Adipocyte (in vitro differentiated cells): ENCODE measurements at places on chromosomes 2 and 18.

- peak; percentile 65 for DNase-seq
Observed at GRCh38 chr2:225041207-225041850, 939 bp downstream of the DOCK10 start.

GRCh38 chr2:172900871-172901270 is 165.2 kb downstream of the RAPGEF4 start:
- DNase-seq = no peak

GRCh38 chr2:77552956-77553355 is 30.8 kb upstream of the LRRTM4 start:
- no peak for DNase-seq

DNA sequence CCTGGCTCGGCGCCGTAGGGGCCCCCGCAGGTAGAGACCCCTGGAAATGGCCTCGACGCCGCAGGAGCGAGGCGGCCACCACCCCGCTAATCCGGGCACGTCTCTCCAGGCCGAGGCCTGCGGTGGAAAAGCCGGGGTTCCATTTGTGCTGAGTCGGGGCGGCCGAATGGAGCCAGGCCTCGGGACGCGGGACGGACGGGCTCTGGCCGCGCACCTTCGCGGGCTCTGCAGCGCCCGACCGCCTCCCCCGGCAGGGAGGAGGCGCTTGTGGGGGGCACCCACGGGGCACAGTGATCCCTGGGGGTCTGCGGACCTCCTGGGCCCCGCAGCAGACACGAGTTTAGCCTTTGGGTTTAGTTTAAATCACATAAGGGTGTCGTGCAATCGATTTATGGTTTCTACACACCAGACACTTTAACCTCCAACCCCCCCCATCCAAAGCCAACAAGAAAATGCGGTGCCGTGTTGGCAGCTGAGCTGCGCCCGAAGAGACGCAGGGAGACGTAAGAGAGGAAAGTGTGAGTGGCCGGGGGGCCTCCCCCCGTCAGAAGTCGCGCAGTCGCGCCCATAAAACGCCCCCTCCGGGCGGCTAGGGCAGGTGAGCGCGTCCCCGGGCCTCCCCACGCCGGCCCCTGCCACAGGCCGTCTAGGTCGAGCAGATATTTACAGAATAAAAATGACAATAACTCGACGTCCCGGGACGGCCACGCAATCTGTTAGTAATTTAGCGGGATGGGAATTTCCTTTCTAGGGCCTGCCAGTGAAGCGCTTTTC is 1.0 kb upstream of the NFATC1 start:
- peak; percentile 82 for DNase-seq

GRCh38 chr18:10374636-10375293 is 79.7 kb upstream of the APCDD1 start:
- DNase-seq = peak; percentile 32

- DNase-seq = no peak
Observed at GRCh38 chr2:59584958-59585357, 968.5 kb downstream of the BCL11A start.

DNA sequence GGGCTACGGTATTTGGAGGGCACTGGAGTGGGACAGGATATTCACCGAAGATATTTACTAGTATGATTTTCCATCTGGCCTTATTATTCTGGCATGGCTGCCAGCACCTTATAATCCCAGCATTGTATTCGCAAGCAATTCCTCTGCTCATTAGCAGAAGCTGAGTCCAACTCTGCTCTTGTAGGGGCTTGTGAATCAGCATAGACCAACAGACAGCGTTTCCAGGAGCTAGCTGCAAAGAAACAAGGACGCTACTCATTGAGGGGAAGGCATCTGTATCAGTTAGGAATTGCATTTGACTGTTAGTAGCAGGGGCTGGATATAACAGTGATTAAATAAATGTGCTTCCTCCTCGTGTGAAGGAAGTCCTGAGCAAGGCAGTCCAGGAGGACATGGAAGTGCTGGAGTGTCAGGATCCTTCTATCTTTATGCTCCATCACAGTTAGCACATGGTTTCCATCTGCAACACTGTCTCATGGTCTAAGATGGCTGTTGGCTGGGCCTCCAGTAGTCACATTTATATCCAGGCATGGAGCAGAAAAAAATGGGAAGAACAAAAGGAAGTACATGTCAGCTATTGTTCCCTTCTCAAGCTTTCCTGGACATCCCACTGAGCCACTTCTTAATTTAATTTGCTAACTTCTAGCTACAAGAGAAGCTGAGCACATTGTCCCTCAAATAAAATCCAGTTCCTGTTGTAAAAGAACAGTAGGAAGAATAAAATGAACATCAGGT is 214.1 kb downstream of the C1D start:
- DNase-seq = no peak

GRCh38 chr2:153287109-153287801 is 191.3 kb downstream of the RPRM start:
- no peak for DNase-seq

GRCh38 chr18:32093102-32093511 is 1.4 kb downstream of the RNF138 start:
- DNase-seq = peak; percentile 88

GRCh38 chr18:68662754-68663153 is 52.2 kb downstream of the TMX3 start:
- peak; percentile 34 for DNase-seq

- DNase-seq = no peak
Observed at GRCh38 chr2:98295275-98295674, 51.0 kb upstream of the CNGA3 start.

DNA sequence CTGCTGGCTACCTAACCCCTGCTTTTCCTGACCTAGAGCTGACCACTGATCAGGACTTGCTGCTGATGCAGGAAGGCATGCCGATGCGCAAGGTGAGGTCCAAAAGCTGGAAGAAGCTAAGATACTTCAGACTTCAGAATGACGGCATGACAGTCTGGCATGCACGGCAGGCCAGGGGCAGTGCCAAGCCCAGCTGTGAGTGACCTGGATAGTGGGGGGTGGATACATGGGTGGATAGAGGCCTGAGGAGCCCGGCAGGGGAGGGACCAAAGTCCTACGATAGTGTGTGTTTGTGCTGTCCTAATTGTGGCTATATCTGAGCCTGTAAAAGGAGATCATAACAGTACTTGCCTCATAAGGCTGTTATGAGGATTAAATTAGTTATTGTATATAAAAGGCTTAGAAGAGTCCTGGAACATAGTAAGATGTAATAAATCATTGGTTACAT is 8.2 kb downstream of the PLCD4 start:
- DNase-seq = no peak

DNA sequence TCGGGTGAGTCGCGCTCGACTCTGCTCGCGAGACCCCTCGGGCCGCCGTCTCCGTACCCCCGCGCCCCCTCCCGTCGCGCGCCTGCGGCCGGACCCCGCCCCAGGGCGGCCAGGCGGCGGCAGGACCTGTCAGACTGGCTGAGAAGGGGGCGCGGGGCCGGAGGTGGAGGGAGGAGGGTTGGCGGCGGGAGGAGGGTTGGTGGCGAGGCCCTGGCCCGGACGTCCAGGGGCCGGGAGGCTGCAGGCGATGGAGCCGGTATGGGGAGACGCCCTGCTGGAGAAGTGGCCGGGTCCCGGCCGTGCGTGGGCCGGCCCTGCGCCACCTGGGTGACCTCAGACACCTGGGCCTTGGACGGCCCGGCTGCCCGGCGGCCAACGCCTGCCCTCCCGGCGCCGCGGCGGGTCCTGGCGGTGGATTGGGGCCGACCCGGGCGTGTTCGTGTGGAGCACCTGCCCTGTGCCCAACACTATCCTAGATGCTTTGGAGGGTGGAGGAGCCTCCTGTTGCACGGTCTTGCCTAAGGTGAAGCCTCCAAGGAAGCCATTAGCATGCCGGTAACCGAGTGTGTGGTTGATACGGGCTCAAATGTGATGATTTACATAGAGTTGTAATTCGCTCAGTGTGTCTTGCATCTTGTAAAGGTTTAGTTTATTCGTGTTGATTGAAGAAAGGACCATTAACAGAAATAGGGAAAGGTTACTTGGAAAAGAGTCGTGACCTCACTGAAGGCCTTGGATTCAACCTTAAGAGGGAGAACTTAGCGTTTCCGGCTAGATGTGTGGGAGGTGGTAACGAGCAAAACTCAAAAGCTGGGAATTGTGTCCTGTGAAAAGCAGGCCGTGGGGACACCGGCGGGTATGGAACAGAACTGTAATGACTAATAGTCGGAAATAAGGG is 550 bp downstream of the MYL12B start:
- peak; percentile 54 for DNase-seq

DNA sequence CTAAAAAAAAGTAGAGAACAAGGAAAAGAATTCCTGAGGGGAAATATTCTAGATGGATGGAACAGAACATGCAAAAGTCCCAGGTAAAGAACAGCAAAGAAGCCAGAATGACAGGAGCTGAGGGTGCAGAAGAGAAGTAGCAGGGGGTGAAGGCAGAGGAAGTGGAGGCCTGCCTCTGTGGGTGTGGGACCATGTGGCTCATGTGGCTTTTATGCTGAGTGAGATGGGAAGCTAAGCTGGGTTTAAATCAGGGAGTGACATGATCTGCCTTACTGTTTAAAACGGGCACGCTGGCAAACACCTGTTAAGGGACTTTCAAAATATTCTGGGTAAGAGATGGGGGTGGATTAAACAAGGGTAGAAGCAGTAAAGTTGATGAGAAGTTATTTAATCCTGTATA is 40.0 kb downstream of the GKN2 start:
- DNase-seq = no peak

GRCh38 chr2:136049011-136049742 is 63.8 kb upstream of the DARS1 start:
- DNase-seq = no peak

DNA sequence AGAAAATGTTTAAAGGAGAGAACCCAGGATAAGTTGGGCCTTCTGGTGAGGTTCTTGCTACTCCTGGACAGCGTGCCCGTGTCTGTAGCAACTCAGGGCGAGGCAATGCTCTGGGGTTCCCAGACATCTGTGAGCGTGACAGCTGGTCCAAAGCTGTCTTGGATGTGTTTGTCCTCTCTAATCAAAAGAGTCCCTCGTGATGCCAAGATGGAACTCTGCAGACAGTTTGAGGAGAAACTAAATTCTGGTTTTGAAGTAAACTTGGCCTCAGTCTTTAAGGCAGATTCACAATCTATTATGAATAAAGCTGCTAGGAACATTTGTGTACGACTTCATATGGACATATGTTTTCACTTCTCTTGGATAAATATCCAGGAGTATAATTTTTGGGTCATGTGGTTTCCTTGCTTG is 47.3 kb downstream of the TMEM17 start:
- peak; percentile 38 for DNase-seq

DNA sequence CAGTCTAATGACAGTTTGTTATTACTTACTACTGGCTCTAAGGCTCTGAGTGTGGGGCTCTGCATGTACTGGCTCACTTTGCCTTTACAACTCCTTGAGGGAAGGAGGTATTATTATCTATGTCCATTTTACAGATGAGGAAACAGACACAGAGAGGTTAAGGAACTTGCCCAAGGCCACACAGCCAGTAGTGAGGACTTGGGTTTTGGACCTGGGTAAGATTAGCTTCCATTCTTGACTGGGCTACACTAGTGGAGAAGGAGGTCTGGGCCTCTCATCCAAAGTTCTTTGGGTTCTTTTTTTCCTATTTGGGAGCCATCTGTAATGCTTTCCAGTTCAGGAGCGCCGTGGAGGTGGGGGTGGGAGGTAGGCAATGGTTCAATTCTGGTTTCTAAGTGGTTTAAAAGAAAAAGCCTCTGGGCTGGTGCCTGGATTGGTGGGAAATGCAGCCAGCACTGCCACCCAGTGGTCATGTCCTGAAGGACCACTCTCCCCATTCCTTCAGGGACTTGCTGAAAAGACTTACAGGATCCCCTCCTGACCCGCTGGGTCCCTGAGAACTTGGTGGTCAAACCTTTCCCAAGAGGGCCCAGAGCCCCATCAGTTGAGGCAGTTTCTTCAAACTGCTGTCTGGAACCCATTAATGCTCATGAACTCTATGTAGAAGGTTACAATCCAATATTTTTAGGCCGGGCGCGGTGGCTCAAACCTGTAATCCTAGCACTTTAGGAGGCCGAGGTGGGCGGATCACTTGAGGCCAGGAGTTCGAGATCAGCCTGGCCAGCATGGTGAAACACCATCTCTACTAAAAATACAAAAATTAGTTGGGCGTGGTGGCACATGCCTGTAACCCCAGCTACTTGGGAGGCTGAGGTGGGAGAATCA is 38.6 kb upstream of the NOTO start:
- peak; percentile 87 for DNase-seq

- DNase-seq = no peak
Observed at GRCh38 chr18:56235071-56235470, 403.3 kb downstream of the TXNL1 start.

- no peak for DNase-seq
Observed at GRCh38 chr18:48621815-48622555, 83.2 kb downstream of the CTIF start.

GRCh38 chr2:173157676-173158293 is 82.1 kb downstream of the MAP3K20 start:
- DNase-seq = no peak

DNA sequence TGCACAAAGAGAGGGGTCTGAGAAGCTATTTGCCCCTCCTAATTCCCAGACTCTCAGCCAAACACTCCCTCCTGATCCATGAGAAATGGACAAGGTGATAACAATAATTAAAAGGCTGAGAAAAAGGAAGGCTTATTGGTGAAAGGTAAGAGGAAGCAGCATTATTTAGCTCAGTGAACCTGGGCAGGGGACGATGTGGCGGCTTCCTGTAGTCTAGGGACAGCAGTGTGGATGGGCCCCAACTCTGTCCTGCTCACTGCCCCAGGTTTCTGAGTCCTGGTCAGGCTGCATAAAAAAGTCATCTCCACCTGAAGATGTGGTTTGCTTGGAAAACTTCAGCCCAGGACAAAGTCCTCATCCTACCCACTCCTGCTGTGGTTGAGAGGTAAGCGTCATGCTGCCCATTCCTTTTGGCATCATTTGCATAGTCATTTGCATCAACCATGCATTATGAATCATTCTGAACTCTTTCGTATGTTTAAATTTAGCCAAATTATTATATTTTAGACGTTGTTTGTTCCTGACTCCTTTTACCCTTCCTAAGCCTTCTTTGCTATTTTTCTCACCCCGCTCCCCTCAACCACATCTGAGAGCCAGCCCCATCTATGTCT is 126.8 kb downstream of the CLIP4 start:
- DNase-seq = no peak

- no peak for DNase-seq
Observed at GRCh38 chr2:134134313-134134706, 119.6 kb upstream of the MGAT5 start.
